Activated CD4-positive, alpha-beta T cell treated with anti-CD3 and anti-CD28 coated beads, Interleukin-10, Interleukin-2, amounts not matched to agents 100 ng/mL and 50 ng/mL, durations not matched to agents 16 hours and 8 hours (primary cell): ENCODE measurements at places on chromosomes 3 and 15.

DNA sequence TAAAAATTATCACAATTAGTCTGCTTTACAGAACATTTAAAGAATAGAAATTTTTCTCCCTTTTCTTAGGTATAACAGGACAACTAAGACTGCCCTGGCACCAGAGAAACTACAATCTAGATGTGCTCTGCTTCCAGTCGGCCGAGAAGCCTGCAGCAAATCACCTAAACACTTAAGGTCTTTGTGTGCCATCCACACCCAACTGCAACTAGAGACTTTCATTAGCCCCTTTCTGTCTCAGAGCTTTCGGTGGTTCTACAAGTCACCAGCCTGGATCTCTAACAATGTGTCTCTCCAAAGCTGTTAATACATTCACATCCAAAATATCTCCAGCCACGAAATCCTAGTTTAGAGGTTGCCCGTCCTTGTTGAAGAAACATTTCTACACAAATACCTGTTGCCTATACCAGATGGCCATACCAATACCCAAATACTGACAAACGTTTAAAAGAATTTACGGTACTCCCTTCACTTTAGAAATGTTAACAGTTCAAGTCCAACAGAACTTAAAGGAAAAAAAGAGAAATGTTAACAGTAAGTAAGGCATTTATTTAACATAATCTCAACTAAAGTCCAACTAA, 6.7 kb downstream of the PRC1 start:
- DNase-seq = no peak

DNA sequence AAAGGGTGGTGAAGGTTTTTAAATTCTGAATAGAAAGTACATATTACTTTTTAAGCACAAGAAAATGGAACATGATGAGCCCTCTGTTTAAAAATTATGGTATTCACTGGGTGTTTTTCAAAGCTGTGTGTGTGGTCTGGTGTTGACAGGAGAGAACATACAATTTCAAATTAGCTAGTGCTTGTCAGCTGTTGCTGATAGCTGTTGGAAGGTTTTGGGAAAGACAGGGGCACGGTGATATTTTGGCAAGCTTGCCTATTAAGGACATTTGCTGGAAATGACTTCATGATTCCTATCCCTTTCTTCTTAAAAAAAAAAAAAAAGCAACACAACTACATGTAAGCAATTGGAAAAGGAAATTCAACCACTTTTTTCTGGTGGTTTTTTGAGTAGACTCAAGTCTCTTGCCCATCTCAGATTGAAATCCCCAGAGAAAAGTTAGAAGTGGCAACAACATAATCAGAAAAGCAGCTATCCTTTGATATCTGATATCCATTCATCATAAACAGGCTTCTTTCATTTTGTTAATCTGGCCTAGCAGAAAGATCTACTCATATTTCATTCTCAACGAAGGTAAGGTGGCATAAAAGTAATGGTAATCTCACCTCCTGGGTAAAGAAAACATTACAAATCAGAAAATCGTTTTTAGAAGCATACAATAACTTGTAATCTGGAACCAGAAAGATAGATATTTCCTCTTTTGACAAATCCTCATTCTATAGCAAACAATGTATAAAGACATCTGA, 130.0 kb downstream of the RBMS3 start:
- DNase-seq = no peak

DNA sequence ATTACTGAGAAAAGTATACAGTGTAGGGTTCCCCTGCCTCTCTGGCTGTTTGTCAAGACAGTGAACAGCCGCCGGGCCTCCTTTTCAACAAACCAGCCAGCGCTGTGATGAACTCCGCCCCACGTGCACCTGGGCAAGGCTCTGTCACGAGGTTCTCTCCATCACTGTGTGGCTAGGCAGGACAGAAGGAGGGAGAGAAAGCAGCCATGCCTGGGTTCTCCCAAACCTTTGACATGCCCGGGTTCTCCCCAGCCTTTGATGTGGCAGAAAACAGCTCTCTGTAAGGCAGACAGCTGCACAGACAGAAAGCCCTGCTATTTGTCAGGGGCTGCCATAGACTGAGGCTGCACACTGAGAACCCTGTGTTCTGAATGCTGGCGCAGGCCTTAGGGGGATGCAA, 101.4 kb upstream of the TRPM1 start:
- DNase-seq = no peak

GRCh38 chr3:189311521-189311920, 139.8 kb downstream of the TPRG1 start:
- no peak for DNase-seq

DNA sequence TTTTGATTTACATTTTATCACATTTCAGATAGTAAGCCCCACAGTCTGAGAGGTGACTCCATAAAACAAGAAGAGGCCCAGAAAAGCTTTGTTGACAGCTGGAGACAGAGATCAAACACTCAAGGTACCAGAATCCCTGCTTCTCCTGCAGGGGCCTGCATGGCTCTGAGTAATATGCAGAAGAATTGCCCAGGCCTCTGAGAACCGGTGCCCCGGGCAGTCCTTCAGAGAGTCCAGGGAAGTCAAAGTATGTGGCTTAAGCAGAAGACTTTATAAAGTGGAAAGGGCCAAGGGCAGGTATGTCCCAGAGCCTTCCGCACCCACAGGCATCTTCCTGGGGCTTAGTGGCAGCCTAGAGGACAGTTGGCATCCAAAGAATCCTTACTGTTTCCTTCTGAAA, 12.8 kb downstream of the ATRIP start:
- no peak for DNase-seq

DNA sequence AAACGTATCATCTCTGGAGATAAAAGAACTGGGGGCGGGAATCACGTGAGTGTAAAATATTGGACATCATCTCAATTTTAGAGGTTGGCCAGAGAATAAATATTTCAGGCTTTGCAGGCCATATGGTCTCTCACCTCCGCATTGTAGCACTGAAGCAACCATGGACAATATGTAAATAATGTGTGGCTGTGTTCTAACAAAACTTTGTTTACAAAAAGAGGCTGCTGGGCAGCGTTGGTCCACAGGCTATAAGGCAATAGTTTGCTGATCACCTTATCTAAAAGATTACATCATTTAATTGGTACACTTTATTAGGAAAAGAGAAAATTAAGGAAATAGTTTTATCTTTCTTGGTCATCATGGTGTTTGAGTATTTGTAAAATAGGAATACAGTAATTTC, 22.5 kb upstream of the SHC4 start:
- DNase-seq = no peak

GRCh38 chr3:30258426-30259392, 347.7 kb upstream of the TGFBR2 start:
- DNase-seq = no peak

GRCh38 chr15:60374628-60375081, 23.1 kb downstream of the ANXA2 start:
- no peak for DNase-seq

GRCh38 chr3:144502402-144502801, 530.8 kb downstream of the DIPK2A start:
- DNase-seq = no peak

DNA sequence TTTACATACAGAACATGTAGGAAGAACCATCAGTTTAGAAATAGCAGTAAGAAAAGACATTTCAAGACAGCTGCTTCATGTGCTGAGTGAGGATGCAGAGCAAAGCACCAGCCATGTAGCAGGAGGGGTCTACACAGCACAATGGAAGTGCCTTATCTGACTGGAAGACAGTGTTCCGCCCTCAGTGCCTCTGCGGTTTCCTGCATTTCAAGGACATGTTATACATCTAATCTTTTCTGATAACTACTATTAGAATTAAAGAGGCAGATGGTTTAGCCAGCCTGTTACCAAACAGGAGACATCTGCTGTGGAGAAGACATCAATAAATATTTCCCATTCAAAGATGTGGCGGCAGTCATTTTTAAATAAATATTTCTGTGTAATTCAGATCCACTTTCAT, 10.6 kb downstream of the LSG1 start:
- DNase-seq = no peak

DNA sequence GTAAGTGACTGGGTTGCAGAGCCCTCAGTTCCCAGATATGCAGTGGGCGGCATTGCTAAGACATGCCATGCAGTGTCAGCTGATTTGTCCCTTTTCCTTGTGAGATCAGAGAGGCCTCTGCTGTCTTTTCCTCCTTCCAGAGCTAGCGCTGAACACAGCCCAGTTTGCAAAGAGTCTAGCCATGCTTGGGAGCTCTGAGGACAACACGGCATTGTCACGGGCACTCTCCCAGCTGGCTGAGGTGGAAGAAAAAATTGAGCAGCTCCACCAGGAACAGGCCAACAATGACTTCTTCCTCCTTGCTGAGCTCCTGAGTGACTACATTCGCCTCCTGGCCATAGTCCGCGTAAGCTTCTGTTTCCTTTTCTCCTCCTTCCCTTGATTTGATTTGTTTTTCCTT, 20.0 kb upstream of the SNX22 start:
- DNase-seq = no peak

- DNase-seq = peak; percentile 55
Measured at GRCh38 chr3:58307639-58308215, 1.4 kb downstream of the HTD2 start.

DNA sequence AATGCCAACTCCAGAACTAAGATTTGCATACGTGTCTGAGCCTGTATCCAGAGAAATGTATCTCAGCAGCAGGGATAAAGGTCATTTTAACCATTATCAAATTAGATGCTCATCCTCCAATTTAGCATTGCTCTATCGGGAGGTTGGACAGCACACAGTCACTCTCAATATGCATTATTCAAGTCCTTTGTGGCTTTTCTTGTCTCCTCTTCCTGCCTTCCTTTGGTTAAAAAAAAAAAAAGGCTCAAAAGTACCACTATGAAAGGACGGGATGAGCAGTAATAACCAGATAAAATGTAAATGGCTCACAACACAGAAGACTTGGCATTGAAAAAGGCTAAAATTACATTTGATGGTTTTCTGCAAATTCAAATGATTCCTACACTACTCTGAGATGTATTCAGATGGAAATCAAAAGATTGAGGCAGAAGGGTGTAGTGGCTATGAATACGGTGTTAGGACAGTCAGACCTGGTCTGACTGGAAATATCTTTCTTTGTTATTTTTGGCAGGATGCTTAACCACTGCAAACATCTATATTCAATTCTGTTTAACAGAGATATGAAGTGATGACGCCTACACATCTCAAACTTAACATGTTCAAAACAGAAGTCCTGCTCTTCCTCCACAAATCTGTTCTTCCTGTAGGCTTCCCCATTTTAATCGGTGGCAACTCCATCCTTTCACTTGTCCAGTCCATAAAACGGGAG, 109.6 kb downstream of the ADAMTS9 start:
- DNase-seq = no peak

DNA sequence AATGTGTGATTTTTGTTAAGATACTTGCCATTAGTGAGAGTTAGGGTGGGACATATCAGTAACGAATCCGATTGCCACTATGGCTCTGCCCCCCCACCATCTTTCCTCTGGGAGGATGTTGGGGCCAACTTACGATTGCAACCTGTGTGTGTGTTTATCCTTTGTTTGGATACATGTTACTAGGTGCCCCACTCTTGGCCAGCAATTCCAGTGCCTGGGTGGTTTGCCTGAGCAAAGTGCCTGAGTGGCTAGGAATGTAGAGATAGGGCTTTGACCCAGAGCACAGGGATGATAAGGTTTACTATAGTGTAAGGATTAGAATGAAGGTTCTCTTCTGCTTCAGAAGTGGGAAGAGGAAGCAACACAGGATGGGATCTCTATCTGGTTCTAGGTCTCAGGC, 231.8 kb downstream of the TP63 start:
- no peak for DNase-seq

- DNase-seq = no peak
Measured at GRCh38 chr3:15998911-15999310, 175.6 kb upstream of the GALNT15 start.

- DNase-seq = no peak
Measured at GRCh38 chr3:184549796-184550577, 11.6 kb upstream of the EPHB3 start.

- DNase-seq = no peak
Measured at GRCh38 chr3:118782755-118783202, 251.9 kb downstream of the IGSF11 start.

GRCh38 chr3:62758296-62759066, 116.7 kb downstream of the CADPS start:
- DNase-seq = no peak

- peak; percentile 32 for DNase-seq
Measured at GRCh38 chr15:48336940-48337339, 5.7 kb downstream of the DUT start.

DNA sequence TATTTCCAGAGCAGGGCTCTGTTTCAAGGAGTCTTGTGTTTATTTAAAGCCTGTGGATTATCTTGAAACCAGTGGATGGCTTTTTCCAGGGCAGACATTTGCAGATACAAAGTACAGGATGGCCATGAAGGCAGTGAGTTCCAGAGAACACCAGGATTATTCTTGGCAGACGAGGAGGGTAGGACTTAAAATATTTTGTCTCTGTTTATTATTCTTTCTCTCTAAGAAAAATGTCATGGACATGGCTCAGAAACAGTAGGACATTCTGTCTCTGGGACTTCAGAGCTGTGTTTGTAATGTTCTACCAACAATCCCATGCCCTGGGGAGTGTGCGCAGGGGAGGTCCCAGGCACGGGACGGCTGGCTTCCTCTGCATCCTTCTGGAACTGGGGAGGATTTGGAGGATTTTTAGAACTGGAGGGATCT, 125.9 kb downstream of the ATP10A start:
- DNase-seq = no peak

GRCh38 chr3:48694610-48695392, 9.1 kb upstream of the NCKIPSD start:
- DNase-seq = no peak

DNA sequence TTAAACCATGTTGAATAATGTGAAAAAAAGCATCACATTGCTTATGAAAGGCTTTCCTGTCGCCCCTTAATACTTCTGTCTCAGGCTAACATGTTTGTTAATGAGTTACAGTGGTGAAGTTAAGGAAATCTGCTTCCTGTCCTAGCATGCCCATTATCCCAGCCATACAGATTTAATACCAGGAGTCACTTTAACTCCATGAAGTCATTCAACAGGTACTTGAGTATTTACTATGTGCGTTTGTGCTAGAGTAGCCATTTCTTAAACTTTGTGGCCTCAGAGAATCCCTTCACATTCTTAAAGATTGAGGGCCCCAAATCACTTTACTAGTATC, 10.1 kb upstream of the SETD5 start:
- DNase-seq = no peak

DNA sequence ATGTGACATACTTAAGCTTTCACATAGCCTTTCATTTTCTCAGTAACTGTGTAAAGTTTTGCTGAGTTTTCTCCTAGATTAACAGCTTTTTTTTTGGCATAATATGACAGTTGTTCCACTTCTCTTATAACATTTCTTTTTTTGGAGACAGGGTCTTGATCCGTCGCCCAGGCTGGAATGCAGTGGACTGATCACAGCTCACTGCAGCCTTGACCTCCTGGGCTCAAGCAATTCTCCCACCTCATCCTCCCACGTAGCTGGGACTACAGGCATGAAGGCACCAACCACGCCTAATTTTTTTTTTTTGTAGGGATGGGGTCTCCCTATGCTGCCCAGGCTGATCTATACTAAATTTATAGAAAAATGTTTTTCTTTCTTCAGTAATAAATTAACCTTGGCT, 30.1 kb downstream of the DLG1 start:
- no peak for DNase-seq

GRCh38 chr3:4615750-4616149, 122.6 kb downstream of the ITPR1 start:
- no peak for DNase-seq

GRCh38 chr3:150605998-150606641, 3.0 kb downstream of the SELENOT start:
- DNase-seq = no peak
